Esophagus muscularis mucosa (tissue), 4 donors: ENCODE measurements at places on chromosomes 3 and 15. TPM values are rescaled to one million over a fixed set of nuclear protein-coding genes. Genes with fewer than 3 reads are reported as not detected.

The STRC gene
- total RNA-seq, result not detected

The NEDD4 gene
- total RNA-seq, result 20.4 TPM

The CA12 gene
- 8.7 TPM for total RNA-seq

DNA sequence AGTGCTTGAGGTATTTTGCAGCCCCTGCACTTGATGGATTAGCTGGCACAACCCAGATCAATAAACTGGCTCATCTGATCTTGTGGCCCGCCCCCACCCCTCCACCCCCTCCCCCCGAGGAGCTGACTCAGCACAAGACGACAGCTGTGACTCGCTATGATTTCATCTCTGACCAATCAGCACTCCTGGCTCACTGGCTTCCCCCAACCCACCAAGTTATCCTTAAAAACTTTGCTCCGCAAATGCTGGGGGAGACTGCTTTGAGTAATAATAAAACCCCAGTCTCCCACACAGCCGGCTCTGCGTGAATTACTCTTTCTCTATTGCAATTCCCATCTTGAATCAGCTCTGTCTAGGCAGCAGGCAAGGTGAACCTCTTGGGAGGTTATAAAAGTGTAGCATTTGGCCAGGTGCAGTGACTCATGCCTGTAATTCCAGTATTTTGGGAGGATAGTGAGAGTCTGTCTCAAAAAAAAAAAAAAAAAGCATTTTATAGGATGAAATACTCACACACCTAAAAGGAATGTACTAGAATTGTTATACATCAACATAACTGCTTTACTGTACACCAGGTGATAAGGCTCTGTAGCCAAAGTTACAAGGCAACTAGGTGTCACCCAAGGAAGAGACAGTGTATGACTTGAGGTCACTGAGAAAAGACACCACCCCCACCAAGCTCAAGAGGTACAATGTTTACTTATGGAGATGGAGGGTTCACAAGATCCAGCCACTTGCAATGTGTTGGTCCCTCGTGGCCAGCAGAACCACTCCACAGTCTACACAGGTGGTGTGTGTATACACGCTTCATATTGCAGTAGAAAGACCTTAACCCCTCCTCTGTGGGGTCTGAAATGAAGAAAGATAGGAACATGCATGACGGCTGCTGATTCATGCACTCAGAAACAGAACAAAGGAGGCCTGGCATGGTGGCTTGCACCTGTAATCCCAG, 8.6 kb downstream of the ZNF445 start:
- no peak for DNase-seq

DNA sequence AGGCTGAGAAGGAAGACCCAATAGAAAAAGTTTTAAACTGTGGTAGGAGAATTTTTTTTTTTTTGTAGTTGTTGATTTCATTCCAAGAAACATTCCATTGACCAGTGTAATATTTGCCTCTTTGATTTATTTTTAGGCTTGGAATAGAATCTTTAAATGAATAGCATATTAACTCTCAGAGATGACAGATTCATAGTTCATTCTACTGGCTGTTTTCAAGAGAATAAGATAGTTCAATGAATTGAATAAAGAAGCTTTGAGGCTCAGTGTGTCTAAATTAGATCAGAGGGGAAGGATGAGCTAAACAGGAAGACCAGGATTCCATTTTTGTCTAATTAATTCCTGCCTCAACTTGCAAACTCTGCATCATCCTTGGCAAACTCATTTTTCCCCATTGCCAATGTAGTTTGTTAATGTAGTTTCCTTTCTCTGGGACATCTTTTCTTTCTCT, 98.4 kb downstream of the NAALADL2 start:
- no peak for DNase-seq

The ADAMTS17 gene
- 6.6 TPM for total RNA-seq

DNA sequence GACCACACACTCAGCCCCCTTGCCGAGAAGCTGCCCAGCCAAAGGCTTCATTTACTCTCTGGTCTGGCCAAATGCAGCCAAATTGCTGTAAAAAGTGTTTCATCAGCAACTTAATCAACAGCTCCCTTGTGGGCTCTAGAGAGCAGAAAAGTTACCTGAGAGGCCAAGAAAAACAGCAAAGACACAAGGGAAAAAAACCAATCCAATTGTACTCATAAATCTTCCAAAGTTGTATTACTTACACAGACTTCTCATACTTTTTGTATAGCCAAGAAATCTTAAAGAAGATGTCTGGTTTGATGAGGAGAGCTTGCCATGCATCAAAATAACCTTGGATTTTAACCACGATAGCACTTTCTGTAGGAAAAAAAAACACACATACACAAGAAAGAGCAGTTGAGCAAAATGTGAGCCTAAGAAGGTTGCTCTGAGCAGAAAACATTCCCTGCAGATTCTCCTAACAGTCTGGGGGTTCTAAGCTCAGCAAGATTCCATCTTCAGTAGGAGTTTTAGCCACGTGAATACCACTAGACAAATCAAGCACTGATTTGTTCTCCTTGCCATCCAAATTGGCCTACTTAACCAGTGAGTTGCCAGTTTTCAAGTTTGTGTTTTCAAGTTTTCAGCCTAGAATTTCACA, 120.0 kb downstream of the CYP19A1 start:
- no peak for DNase-seq
